ENCODE measurements at places on chromosomes 5 and 9.
A peak's percentile ranks its signal among the peaks of the same experiment; 100 is the strongest.

GRCh38 chr9:8679371-8679822 lies 879.8 kb upstream of the DMAC1 start:
- no peak for DNase-seq

DNA sequence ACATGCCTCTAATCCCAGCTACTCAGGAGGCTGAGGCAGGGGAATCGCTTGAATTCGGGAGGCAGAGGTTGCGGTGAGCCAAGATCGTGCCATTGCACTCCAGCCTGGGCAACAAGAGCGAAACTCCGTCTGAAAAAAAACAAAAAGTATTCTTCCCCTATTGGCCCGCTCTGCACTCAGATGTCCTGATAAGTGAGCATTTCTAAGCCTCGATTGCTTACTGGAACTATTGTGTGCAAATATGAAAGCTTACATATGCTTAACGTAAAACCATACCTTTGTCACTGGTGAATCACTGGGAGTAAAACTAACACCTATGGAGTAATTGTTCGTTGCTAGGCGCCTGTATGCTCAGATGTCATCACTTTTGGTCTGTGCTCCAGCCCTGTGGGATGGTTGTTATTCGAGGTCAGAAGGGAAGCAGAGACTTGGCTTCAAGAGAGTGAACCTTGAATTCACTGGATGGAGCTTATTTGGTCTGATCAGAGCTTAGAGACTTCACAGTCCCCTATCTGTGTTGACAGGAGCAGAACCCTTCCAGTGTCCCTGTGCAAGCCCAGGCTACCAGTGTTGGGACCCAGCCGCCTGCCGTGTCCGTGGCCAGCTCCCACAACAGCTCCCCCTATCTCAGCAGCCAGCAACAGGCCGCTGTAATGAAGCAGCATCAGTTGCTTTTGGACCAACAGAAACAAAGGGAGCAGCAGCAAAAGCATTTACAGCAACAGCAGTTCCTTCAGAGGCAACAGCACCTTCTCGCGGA lies 25.3 kb upstream of the LTC4S start:
- DNase-seq, result no peak

- peak; percentile 40 for DNase-seq
Observed at GRCh38 chr9:17942498-17942897, 363.6 kb downstream of the SH3GL2 start.

- DNase-seq, result no peak
Observed at GRCh38 chr9:89866701-89867100, 261.9 kb downstream of the GADD45G start.

- no peak for DNase-seq
Observed at GRCh38 chr9:27712806-27713205, 139.5 kb upstream of the C9orf72 start.

DNA sequence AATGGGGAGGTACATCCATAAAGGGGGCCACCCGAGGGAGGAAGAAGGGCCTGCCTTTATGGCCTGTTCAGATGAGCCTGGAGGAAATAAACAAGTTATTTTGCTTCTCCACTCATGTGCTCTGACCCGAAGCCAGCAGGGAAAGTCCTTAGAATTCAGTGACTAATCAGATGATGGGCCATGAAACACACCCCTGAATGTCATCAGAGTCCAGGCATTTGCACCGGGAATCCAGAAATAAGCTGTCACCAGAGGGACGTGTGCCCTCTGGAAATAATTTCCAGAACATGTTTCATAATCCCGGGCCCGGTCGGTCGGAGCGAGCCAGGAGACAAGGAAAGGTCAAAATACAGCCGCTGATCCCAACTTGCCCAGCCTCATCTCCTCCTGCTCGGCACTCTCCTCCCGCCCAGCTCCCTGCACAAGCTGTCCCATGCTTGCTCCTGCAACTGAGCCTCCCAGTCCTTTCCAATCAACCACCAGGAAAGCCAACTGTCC lies 73.6 kb upstream of the ZNF622 start:
- DNase-seq, result no peak

- no peak for DNase-seq
Observed at GRCh38 chr5:35384658-35385057, 154.4 kb upstream of the PRLR start.

GRCh38 chr5:87081511-87082372 lies 185.9 kb upstream of the RASA1 start:
- peak; percentile 68 for DNase-seq

GRCh38 chr5:167816864-167817263 lies 474.6 kb upstream of the WWC1 start:
- DNase-seq, result no peak

GRCh38 chr5:27701931-27702903 lies 663.8 kb upstream of the CDH9 start:
- DNase-seq, result no peak

DNA sequence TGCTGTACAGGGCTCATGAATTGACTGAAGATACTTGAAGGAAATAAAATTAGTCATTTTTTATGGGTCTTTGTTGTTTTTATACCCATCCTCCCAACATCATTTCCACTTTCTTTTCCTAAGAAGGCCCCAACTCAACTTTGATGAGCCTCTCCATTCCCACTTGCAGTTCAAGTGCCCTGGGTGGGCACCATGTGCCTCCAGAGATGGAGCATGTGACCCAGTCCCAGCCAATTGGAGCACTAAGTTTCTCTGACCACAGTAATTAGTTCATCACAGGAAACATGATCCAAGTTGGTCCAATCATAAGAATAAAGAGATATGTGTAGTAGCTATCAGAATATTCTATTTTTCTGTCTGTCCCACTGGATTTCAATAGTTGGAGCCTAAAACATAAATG lies 46.9 kb downstream of the HTR4 start:
- no peak for DNase-seq

GRCh38 chr5:15524712-15525111 lies 24.7 kb downstream of the FBXL7 start:
- no peak for DNase-seq

- DNase-seq, result no peak
Observed at GRCh38 chr5:11560915-11561697, 343.1 kb downstream of the CTNND2 start.

GRCh38 chr5:144024545-144024944 lies 145.9 kb downstream of the YIPF5 start:
- no peak for DNase-seq

GRCh38 chr5:150175076-150175475 lies 8.5 kb downstream of the CDX1 start:
- no peak for DNase-seq

DNA sequence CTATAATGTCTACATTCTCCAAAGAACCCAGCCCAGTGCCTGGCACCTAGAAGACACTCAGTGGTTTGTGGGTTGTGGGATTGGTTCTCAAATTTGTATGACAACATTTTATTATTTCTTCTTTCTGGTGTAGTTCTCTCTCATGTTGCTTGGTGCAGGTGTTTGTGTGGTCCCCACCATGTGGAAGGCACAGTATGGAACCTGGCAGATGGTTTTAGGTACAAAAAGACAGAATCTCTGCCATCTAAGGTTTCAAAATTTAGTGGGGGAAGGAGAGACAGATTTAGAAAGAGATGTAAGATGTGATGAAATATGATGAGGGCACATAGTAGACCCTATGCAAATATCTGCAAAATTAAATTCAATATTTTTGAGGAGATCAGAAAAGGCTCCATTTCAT lies 323.8 kb downstream of the CDK5RAP2 start:
- DNase-seq, result no peak

DNA sequence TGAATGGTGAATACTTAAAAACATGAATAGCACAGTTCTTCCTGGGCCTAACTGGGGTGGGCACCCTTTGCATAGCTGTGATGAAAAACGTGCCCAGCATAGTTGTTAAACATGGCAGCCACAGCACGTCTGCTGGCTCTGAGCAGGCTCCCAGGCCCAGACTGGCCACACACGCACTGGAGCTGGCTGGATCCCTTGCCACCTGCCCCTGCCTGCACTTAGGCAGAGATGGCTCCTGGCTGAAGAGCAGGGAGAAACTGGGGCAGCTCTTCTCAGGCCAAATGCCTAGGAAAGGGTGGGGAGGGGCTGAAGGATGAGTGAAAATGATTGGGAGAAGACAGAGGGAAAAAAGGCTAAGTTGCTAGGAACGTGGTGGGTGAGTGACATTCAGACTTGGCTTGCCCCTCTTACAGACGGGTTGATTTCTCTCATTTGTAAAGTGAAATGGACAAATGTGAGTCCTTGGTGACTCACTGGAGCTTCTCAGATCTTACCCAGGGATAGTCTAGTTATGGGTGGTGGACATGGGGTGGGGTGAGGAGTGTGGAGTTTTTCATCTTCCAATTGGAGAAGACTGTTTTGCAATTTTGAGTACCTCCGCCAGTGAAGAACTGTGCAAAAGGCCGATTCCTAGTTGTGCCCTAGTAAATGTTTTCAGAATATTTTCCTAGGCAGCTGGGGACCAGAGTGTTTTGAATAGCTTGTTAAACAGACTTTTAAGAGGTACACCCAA lies 42.4 kb downstream of the TRIO start:
- DNase-seq, result no peak

DNA sequence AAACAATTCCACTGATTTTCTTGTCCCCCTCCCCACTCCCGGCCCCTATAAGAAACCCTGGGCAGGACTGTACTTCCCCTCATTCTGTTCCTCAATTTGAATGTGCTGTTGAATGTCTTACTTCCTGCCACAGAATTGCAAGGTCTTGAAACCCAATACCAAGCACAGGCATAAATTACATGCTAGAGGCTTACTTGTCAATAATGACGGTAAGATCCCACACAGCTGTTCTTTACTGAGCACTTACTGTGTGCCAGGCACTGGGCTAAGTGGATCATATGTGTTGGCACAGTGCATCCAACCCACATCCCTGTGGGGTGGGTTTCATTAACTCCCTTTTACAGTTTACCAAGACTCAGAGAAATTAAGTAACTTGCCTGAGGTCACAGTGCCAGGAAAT lies 63.4 kb downstream of the MVB12B start:
- no peak for DNase-seq

DNA sequence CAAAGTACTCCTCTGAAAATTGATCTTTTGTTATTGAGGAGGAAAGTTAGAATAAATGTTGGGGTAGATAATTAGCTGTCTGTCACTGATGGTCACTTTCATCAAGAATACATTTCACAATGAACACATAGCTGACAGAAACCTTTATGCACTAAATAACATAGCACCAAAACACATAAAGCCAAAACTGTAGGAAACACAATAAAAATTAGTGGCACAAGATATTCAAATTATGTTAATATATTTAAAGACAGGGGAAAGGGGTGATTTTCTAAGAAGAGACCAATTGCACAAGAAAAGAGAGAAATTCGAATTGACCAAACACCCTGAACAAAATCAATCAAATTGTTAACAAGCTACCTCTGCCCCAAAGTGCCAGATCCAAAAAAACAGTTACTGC lies 89.7 kb downstream of the AK8 start:
- DNase-seq, result no peak

GRCh38 chr5:152601806-152602732 lies 197.0 kb upstream of the NMUR2 start:
- peak; percentile 91 for DNase-seq

DNA sequence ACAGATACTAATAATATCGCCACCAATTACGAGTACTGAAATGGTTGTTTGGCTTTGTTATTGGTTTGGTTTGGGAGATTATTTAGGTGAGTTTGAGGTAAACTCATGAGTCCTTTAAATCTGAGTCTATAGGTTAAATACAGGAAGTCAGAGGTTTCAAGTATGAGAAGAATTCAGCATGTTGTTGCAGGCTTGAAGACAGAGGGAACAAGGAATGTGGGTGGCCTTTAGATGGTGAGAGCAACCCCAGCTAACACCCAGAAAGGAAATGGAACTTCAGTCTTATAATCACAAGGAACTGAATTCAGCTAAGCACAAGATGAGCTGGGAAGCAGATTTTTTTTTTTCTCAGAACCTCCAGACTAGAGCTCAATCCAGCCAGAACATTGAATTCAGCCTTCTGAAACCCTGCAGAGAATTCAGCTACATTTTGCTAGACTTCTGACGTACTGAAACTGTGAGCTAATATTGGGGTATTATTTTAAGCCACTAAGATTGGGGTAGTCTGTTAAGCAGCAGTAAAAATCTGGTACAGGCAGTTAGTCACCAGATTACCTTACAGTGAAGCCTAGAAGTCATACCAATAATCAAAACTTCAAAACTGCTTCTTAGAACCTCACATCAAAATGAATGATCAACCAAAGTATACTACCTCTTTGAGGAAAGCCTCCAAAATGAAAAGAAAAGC lies 216.0 kb upstream of the PUM3 start:
- DNase-seq, result peak; percentile 48

- DNase-seq, result no peak
Observed at GRCh38 chr5:143174714-143175398, 228.6 kb downstream of the NR3C1 start.

GRCh38 chr5:53183880-53184279 lies 74.3 kb upstream of the MOCS2 start:
- no peak for DNase-seq

DNA sequence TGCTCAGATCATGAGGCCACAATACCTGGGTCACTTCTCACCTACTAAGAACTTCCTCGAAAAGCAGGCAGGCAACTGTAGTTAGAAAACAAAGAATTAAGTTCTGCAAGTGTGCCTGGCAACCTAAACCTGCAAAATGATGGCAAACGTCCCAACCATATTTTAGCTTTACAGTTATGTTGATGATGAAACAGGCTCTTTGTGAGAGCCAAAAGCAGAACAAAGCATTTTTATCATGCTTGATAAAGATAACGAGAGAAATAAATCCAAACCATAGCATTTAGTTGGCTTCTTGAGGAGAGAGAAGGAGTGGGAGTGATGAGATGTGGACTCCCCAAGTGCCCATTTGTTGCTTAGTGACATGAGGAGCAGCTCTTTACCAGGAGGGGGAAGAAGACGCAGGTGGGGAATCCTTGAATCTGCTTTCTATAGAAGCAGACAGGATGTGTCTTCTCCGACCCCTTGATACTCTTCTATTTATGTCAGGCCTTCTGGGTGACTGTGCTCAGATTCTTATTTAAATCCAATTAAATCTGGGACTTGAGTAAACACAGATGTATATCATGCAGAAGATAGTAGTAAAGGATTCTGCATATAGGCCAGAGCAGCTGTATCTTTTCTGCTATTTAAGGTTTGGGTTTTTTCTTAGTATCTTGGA lies 221.2 kb downstream of the TMEM167A start:
- no peak for DNase-seq

GRCh38 chr9:70120834-70121510 lies 77.3 kb downstream of the MAMDC2 start:
- no peak for DNase-seq

DNA sequence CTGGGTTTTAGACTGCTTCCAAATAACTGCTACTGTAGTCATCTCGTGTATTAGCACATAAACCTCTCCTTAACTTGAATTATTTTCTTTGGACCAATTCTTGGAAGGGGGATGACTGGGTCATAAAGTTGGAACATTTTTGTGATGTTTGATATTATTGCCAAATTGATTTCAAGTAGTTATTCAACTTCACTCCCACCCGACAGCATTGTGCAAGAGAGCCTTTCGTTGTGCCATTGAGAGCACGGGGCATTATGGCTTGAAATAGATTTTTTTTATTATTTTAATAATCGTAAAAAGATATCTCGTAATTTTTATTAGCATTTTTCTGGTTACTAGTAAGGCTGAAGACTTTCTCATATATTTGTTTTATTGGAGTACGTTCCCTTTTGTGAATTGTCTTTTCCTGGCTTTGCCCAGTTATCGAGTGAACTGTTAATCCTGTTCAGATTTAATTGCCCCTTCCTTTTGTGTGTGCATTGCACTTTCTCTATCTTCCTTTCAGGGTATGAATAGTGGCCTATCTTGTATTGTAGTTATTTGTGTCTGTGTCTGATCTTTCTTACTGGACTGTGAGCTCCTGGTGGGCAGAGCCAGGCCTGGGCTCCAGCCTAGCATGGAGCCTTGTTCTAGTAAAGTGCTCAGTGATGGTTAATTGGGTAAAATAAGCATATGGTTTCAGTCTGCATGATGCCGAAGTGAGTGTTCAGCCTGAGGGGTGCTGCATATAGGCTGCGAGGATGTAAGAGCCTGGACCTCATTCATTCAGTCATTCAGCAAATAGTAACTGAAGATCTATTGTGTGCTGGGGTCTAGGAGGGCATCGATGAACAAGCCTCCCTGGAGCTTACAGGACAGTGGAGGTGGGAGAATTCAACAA lies 93.5 kb upstream of the SHB start:
- no peak for DNase-seq
